ENCODE measurements at places on chromosomes 4 and X.

- DNase-seq = peak; percentile 19
Observed at GRCh38 chrX:100928660-100929613, at the start of gene XKRX. XKRX (minus strand) TSS chrX:100928917; CDS start chrX:100928304, 613 bp downstream.

DNA sequence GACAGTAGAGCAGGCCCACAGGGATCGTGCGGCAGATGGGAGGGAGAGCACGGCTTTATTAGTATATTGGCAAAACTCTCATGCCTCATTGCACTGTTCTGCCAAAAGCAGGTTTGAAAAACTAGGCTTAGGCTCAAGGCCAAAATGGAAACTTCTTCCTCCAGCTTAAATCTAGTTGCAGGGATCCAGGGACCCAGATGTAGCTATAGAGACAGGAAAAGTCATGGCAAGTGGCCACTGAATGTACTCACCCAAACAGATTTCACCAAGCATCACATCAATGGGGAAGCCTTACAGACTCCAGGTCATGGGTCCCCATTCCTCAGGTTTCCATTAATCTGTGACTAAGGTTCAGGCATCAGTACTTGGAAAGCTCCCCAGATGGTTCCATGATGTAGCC lies 149.2 kb downstream of the STK32B start:
- no peak for DNase-seq

- no peak for DNase-seq
Observed at GRCh38 chr4:92433272-92433758, 129.5 kb downstream of the GRID2 start.

GRCh38 chrX:11759461-11760311 lies 1.6 kb downstream of the MSL3 start:
- DNase-seq = peak; percentile 67

- no peak for DNase-seq
Observed at GRCh38 chrX:2398064-2398656, 102.6 kb downstream of the DHRSX start.

DNA sequence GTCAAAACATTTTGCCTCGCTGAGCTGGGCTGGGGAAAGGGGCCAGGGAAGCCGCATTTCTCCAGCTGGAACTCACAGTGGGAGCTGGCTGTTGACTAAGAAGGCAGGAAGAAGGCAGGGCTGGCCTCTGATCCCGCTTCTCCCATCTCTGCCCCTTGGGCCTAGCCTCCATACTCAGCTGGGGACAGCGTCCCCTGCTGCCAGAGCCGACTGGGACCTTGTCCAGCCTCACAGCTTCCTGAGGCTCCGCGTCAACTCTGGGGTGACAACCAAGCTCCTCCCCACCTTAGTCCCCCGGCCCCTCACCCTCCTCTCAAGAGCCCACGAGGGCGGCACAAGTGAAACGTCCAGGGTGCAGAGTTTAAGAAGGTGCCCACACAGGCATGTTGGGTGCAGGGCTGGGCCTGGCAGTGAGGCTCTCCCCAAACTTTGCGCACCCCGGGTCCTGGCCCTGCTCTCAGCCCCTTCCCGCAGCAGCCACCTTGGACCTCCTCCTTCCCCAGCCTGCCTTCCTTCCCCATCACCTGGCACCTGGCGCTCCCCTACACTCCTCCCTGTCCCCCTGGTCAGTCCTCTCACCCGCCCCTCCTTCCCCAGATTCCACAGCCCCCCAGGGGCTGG lies 100.8 kb downstream of the PSAPL1 start:
- no peak for DNase-seq

DNA sequence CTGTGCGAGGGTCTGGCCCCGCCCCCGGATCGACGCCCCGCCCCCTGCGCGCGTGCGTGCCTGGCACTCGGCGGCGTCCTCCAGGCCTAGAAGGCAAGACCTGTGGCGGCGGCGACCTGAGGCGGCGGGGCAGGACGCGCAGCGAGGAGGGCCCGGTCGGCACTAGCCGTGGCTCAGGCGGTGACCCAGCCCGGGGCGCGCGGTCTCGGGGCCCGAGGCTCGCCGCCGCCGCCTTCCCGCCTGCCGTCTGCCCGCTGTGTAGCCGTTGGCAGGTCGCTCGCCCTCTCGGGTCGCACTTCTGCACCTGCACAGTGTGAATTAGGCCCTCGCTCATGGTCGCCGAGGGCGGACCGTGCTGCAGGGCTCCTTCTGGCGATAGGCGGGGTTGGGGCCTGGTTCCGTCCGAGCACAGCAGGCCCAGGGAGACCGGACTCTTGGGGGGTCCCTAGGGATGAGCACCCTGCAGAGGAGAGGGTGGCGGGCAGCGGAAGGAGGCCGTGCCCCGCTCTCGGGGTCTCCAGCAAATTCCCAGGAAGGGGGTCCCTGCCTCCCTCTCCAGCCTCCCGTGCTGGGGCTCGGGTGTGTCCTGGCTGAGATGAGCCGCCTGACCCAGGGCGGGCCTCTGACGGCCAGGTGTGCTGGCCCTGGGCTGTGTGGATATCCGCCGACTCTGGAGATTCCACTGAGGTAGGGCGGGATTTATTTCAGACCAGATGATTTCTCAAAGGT lies 557 bp upstream of the FAM53A start:
- DNase-seq = peak; percentile 94

DNA sequence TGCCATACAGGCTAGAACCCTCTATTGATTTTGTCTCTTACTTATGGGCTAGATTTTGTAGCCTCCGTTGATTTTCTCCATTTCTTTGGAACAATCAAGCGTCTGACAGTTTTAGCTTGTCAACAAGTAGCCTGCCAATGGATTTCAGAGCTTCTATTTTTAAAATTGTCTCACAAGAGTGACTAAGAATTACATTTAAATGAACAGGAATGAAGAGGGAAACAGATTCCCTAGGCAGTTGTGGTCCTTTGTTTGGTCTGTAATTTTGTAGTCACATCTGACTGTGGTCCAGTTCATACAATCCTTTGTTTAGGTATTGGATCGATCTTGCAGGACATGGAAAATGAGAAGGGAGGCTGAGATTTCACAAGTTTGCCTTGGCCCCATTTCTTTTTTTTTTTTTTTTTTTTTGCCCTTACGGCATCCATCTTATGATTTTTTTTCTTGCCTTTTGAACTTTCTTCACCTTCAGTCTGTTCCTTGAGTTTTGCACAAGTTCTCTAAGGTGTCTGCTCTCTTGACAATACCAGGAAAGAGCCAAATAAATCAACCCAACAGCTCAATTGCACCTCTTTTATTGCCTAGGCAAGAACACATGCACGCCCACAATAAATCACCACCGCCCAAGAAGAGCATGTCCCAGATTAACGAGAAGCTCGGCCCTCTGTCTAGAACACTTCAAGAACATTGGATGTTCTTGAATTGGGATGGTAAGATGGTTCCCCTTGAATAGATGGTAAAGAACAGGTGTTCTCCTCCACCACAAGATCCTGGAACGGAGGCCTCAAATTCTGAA lies 86.5 kb upstream of the EGFL6 start:
- DNase-seq = no peak

GRCh38 chr4:1983846-1984405 lies 24.8 kb downstream of the NELFA start:
- DNase-seq = no peak

DNA sequence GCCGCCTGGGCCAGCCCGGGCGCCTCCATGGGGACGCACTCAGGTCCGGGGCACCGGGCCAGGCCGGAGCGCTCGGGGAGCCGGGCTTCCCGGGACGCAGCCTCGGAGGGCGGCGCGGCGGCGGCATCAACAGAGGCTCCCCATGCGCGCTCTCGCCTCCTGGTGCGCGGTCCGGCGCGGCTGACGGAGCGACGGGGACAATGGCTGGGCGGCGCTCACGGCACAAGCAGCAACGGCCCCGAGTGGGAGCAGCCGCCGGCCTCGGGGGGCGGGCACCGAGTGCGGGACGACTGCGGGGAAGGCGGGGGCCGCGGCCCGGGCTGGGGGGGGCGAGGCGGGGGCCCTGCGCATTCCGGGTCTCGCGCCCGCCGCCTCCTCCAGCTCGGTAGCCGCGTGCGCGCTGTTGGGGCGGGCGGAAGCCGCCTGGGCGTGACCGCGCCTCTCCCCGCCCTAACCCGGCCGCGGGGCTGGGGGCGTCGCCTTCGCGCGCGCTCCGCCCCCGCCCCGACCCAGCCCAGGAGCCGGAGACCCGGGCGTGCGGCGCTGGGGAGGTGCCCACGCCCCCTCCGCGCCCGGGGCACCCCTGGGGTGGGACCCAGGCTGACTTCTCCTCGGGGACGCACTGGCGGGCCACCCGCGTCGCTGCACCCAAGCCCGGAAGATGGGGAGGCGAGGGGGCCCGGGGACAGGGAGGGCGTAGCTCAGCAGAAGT lies at the start of gene PRKX:
PRKX (minus strand) TSS at position 425 of the 712 bp plus-strand sequence; CDS start at position 29, 396 bp downstream.
- peak; percentile 71 for DNase-seq

GRCh38 chr4:18292411-18292810 lies 270.9 kb upstream of the LCORL start:
- no peak for DNase-seq

GRCh38 chrX:24298191-24298590 lies 15.7 kb downstream of the SUPT20HL2 start:
- DNase-seq = no peak

Measured in activated gamma-delta T cell treated with Interleukin-2 at 50 U/mL for 16 hours (primary cell).